ENCODE measurements at places on chromosomes 5 and 9.

DNA sequence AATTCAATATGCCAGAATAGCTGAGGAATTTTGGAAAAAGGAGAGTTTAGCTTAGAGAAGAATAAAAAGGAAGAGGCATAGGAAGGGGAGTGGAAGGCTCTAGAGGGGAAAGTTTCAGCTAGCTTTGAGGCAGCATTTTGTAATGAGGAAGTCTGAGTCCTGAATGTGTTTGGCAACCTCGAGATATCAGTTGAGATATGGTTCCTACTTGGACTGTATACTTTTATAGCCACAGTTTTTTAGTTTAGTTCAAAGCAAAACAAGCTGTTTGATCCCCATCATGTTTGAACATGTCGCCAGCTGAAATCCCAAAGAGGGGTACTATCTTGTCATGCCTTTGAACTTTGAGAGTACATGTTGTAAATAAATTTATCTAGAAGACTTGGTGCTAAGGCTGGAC, 559.0 kb upstream of the FTMT start:
- DNase-seq, result no peak

DNA sequence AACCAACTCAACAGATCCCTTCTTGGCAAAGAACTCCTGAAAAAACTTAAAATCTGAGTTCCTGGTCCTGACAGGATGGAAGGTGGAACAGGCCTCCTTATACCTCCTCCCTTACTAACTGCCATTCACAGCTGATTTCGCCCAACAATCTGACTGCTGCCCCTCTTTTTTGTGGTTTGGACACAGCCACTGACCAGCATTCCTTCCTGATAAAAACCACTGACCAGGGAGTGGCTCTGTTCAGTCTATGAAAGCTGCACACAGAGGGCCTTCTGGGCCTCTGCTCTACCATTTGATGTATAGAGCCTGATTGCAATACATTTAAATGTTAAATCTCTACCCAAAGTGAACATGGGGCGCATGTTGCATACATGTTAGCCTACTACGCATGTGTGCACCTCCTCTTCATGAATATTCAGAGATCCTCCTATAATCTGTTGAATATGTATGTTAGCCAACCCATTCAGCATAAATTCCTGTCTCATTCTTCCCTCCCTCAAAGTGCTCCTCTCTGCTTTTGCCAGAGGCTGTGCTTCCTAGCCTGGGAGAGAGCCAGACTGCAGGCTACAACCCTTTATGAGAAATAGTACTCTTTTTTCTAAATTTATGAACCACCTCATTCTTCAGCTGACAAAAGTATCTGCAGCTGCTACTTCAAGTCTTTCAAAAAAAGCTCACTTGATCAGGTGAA, 93.7 kb upstream of the MRPS30 start:
- no peak for DNase-seq

DNA sequence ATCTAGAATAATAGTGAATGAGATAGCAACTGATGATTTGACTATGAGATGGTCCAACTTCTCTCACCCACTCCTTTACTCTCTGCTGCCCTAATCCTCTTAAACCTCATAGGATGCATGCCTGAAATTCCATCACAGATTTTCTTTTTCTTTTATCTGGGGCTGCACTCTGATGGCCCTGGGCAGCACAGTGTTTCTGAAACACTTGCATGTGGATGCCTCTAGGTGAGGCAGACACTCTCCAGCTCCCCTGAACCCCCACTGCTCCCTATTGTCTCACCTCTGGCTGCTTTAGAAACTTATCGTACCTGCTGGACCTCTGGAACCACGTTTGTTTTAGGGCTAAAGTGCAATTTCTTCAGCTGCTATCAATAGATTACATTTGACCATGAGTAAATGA, 67.5 kb downstream of the HTR4 start:
- no peak for DNase-seq

- no peak for DNase-seq
Observed at GRCh38 chr9:121268598-121268850, 562 bp downstream of the GSN start.

- no peak for DNase-seq
Observed at GRCh38 chr5:75108931-75109596, 56.7 kb upstream of the GCNT4 start.

DNA sequence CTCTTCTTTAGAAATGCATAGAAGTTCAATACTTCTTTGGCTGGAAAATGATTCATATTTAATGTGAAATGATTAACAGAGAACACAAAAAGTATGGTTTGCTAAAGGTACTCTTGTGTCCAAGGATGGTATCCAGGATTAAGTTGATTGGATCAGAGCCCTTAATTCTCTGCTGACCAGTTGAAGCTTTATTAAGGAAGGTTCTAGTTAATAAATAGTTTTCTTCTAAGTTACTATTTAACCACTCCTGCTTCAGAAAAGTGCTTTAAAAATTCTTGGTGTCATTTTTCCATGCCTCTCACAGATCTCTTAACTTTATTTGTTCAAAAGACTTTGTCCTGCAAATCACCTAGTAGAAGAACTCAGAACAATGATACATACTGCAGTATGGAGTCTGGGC, 134.3 kb downstream of the MEF2C start:
- DNase-seq, result no peak

Measured in stimulated activated CD8-positive, alpha-beta memory T cell treated with anti-CD3 and anti-CD28 coated beads, Interleukin-7, amount 100 ng/mL, for 48 hours (primary cell).